Stimulated activated CD8-positive, alpha-beta memory T cell treated with anti-CD3 and anti-CD28 coated beads, Interleukin-2, amount 100 ng/mL, for 1 hour (primary cell): ENCODE measurements at places on chromosomes 11 and 22.

DNA sequence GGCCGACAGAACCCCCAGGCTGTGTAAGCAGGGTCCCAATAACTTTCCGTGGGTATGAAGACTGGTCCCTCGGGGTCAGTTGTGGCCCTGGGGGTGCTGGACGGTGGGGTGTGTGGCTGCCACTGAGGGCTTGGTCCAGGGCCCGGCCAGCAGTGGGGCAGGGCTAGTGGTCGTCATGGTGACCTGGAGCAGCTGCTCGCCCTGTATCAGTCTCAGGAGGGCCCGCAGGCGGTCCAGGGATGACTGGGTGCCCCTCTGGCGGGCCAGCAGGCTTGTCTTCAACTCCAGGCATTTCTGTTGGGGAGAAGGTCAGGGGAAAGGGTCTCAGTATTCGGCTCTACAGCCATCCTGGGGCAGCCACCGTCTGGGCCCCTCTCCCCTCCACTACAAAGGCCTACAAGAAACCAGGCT, 126.8 kb downstream of the PHF21B start:
- DNase-seq = no peak

- DNase-seq = no peak
Measured at GRCh38 chr11:1878137-1879031, 13.3 kb downstream of the PRR33 start.

- no peak for DNase-seq
Measured at GRCh38 chr22:26442086-26442756, 13.2 kb downstream of the ASPHD2 start.

DNA sequence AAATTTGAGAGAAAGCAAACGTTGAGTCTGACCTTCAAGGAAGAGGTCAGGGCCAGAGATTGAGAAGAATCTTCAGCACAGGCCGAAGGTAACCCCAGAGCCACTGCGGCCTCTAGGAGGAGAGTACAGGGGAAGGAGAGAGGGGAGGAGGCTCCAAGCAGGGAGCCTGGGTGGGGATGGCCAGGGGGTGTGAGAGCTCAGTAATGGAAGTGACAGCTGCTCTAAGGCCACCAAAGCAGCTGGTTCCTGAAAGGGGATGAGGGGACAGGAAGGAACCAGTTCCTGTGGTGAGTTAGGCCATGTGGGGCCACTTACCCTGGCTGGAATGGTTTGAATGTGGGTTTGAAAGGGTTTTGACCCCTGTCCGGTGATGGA, 46.1 kb downstream of the PISD start:
- no peak for DNase-seq

DNA sequence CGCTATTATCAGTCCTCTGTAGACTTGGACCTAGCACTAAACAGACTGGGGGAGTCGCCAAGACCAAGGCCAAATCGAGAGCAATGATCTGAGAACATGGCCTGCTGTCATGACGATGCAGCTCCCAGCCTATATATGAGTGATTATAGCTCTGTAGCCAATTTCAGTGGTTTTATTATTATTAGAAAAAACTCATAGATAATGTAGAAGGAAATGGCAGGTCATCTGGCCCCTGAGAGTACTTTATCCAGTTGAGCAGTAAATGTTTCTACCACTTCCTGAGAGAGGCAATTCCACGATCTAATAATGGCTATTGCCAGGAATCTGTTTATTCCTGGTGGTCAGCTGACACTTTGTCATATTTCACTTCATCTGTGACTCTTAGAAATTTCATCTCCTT, 666.7 kb downstream of the OPCML start:
- DNase-seq = no peak

DNA sequence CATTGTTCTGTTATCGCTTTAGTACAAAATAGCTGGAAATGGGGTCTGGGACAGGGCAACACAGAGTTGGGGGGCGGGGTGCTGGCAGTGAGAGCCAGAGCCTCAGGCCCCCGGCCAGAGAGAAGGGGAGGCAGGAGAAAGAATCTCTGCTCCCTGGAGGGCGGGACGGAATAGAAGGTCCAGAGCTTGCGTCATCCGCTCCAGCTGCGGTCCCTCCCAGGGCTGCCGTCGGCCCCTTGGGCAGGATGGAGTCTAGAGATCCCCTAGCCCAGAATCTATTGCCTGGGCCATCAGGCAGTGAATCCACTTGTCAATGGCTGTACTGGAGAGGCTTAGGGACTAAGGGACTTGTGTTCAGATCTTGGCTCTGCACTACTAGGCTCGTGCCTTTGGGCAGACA, 5.0 kb downstream of the TP53I11 start:
- DNase-seq = no peak

DNA sequence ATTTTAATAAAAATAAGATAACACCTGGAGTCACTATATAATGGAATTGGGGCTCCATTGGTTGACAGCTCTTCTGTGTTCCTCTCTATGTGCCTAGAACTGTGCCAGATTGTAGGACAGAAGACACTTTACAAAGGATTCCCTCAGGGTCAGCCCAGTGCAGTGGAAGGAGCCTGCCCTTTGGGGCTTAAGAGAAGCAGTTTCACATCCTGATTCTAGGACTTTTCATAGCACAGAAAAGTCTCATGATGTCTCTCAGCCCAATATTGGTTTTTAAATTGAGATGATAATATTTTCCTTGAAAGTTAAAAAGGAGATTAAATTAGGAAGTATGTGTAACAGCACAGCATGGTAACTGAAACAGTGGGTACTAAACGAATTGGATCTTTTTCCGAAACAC, 7.1 kb downstream of the PLAAT4 start:
- no peak for DNase-seq

DNA sequence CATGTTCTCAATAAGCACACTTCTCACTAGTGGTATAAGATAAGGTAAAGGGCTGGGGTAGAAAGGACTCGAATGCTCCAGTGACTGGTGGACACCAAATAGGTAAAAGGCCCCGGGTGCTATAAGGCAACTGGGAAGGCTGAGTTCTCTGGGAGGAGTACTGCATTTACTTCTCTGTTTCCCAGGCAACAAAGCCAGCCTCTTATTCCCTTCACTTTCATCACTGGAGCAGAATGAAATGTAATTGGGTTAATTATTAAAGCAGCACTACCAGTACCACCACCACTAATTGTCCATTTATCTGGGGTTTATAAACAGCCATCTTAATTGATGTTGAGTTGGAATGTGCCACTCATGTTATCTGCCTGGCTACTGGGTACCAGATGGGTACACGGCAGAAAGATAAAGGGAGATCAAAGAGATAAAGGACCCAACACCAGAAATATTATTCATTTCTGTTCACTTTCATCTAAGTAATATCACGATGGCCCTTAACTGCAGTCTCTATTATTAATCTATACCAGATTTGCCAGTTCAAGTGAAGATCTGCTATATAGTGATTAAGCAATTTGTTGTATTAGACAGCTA, 94.4 kb upstream of the CHRM4 start:
- no peak for DNase-seq

DNA sequence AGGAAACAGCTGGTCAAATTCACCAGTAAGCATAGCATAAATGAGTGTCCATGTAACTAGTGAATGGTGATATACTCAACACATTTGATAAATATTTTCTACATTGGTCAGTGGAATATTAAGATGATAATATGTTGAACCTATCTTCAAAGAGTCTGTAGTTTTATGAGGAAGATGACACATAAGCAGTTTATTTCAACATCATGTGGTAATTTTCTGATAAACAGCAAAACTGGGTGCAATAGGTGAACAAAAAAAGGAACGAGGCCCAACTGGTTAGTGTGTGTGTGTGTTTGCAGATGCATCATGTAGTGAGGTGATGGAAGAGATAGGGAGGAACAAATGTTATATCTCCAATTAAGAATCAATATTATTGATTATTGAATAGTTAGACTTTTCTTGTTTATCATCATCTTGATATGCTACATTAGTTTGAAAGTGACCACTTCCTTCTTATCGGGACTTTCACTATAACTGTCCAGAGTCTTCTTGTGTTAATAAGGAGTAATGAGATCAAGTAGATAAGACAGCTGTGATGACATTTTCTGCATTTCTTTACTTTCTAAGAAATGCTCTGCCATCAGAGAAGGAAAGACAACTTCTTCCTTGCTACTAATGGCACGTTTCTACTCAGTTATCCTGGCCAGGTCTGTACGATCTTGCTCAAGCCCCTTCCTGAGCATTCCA, 270.7 kb downstream of the ETS1 start:
- DNase-seq = no peak

DNA sequence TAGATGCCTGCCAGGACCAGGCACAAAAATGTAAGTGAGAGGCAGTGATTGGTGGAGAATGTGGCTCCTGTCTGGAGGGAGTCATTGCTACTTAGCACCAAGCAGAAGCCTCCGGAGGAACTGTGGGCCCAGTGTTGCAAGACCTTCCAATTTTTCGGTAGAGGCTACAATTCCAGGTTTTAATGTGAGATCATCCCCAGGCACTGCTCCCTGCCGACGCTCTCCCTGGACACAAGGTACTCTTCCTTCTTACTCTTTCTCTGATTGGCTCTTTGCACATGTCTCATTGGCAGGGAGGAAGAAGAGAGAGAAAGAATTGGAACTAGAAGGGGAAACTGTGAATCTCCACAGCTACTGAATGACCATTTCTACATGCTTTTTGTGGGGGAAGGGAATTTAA, 53.7 kb upstream of the EP300 start:
- no peak for DNase-seq

DNA sequence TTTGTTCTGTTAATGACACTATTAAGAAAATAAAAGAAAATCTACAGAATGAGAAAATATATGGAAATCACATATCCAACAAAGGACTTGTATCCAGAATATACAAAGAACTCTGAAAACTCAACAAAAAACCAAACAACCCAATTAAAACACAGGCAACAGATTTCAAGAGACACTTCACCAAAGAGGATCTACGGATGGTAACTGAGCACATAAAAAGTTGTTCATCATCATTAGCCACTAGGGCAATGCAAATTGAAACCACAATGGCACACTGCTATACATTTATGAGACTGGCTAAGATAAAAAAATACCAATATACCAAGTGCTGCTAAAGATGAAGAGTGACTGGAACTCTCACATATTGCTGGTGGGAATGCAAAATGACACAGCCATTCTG, 34.5 kb upstream of the SLC25A1 start:
- DNase-seq = no peak

DNA sequence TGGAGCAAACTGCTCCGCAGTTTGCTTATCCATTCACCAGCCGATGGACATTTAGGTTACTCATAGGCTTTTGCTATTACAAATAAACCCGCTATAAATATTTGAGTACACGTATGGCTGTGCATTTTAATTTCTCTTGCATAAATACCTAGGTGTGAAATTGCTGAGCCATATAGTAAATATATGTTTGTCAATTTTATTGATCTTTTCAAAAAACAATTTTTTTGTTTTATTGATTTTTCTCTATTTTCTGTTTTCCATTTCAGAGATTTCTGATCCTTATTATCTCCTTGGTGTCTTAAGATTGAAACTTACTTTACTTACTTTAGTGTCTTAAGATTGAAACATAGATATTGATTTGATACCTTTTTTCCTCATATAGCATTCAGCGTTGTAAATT, 4.5 kb downstream of the ZNF74 start:
- no peak for DNase-seq

DNA sequence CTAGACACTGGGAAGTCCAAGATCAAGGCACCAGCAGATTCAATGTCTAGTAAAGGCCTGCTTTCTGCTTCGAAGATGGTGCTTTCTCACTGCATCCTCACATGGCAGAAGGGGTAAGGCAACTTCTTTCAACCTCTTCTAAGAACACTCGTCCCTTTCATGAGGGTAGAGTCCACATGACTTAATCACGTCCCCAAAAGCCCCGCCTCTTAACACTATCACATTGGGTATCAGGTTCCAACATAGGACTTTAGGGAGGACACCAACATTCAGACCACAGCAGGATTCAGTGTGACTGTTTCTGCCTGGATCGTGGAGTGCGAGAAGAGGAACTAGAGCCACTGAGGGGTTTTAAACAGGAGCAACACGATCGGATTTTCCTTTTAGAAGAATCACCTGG, 3.7 kb upstream of the TIRAP start:
- no peak for DNase-seq

GRCh38 chr11:58318532-58318931, 40.3 kb downstream of the OR5B17 start:
- no peak for DNase-seq

DNA sequence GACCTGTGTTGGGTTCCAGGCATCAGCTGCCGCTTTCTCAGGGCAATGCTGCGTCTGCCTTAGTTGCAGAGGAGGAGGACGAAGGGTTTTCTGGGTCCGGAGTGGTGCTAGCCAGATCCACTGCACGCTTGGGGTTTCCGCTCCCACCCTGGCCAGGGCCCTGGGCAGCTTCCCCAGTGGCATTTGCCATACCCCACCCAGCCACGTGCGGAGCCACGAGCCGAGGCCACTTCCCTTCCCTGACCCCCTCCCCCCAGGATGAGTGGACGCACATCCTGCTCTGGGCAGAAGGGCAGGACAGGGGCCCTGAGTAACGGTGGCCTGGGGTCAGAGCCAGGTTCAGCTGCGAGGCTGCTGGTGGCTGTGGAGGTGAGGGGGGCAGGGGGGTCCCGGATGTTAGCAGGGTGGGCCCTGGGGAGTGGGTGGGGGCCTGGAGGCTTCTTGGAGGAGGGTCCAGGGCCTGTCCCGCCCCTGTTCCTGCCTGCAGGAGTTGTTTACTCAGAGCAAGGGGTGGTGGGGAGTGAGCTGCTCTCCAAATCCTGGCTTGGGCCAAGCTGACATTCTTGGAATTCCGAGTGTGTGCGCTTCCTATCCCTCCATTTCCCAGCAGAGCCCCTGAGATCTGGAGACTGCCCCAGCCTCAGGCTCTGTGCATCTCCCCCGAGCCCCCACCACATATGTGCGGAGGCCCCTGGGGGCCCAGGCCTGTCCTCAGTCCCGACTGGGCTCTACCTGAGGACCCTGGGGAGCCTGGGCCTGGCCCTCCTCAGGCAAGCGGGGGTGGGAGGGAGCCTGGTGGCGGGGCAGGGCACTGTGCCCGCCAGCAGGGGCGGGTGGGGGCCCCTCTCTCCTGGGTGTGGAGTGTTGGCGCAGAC, 1.4 kb downstream of the TSPAN4 start:
- no peak for DNase-seq

- DNase-seq = no peak
Measured at GRCh38 chr11:122634501-122634900, 21.0 kb upstream of the UBASH3B start.

DNA sequence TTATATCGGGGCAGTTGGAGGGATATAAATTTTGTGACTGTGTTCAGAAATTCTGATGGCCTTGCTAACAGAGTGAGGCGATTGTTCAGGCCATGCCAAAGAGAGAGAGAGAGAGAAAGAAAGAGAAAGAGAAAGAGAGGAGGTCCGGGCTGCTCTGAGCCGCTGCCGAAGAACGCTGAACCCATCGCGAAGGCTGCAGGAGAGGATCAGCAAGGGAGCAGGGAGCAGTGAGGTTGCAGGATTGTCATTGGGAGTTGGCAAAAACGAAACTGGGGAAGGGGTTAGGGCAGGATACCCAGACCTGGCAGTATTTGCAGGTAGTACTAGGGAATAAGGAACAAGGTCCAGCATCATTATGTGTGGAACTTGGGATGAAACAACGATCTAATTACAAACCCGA, 537.1 kb downstream of the INSC start:
- no peak for DNase-seq
